NCI-H774 (cell line): ENCODE measurements at places on chromosomes 3 and 15.

DNA sequence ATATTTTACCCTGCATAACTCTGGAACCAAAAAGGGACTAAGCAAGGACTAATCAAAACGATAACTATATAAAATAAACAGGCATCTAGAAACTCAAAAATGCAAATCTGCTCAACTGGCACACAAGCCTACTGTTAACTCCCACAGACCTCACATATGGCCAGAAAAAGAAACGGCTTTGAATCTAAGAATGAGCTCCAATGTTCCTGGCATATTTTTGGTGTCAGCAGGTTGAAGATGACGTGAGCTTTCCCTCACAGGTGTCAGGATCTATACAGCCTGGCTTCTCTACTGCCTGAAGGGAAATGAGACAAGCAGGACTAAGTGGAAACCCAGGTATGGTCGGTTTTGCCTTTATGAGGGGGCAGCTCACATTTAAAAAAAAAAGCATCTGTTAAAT is 120.1 kb upstream of the SPATA12 start:
- DNase-seq = no peak

GRCh38 chr3:58190882-58191281 is 19.9 kb downstream of the DNASE1L3 start:
- no peak for DNase-seq

DNA sequence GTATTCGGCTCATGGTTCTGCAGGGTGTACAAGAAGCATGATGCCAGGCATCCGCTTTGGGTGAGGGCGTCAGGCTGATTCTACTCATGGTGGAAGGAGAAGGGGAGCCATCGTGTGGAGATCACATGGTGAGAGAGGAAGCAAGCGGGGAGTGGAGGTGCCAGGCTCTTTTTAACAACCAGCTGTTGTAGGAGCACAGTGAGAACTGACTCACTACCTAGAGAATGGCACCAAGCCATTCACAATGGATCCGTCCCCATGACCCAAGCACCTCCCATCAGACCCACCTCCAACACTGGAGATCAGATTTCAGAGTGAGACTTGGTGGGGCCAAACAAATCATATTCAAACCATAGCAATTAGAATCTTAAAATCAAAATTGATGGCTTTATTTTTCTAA is 259.8 kb upstream of the CTDSPL start:
- DNase-seq = no peak

- DNase-seq = no peak
These were observed 16.1 kb downstream of the AMOTL2 start for GRCh38 chr3:134357914-134358811.

GRCh38 chr3:37935290-37935668 is 55.3 kb upstream of the VILL start:
- DNase-seq = no peak

GRCh38 chr3:58204720-58205119 is 6.1 kb downstream of the DNASE1L3 start:
- no peak for DNase-seq

DNA sequence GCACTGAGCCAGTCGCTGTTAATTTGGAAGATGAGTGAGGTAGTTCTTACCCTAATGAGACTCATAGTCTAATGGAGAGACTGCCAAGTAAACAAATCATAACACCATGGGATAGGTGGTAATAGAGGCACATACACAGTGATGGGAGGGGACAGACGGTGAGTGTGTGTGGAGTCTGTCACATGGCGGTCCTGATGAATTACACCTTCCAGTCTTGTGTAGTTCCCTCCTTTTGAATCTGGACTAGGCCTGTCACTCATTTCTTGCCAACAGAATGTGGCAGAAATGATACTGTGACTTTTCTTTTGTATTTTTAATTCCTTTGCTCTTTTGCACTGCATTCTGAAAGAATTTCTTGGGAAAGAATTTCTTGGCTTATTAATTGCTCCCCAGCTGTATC is 78.1 kb downstream of the NR1D2 start:
- peak; percentile 4 for DNase-seq

DNA sequence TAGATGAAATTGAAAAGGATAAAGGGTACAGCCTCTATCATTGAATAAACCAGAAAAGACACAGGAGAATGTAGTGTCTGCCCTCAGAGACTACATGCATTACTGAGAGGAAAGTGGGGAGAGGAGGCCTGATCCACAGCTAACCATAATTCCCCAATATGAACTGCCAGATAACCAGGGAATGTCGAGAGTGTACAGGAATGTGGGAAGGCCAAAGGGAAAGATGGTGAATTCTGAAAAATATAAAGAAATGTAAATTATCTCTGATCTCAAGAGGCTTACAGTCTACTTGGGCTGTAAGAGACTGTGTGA is 22.3 kb downstream of the MYO1E start:
- DNase-seq = no peak

DNA sequence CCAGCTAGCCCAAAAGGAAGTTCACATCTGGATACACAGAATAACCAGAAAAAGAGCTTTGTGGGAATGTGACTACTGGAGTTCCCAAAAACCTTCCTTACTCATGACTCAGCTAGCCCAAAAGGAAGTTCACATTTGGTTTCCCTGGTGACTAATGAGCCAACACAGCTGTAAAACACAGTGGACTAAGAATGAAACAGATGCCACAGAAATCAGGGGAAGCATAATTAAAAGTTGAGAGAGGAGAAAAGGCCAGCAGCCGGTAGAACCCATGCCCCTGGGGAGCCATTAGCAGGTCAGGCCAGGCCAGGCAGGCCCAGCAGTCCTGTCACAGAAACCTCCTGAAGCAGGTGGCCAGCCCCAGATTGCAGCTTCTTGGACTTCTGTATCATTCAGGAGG is 130.3 kb downstream of the GHSR start:
- DNase-seq = peak; percentile 36

DNA sequence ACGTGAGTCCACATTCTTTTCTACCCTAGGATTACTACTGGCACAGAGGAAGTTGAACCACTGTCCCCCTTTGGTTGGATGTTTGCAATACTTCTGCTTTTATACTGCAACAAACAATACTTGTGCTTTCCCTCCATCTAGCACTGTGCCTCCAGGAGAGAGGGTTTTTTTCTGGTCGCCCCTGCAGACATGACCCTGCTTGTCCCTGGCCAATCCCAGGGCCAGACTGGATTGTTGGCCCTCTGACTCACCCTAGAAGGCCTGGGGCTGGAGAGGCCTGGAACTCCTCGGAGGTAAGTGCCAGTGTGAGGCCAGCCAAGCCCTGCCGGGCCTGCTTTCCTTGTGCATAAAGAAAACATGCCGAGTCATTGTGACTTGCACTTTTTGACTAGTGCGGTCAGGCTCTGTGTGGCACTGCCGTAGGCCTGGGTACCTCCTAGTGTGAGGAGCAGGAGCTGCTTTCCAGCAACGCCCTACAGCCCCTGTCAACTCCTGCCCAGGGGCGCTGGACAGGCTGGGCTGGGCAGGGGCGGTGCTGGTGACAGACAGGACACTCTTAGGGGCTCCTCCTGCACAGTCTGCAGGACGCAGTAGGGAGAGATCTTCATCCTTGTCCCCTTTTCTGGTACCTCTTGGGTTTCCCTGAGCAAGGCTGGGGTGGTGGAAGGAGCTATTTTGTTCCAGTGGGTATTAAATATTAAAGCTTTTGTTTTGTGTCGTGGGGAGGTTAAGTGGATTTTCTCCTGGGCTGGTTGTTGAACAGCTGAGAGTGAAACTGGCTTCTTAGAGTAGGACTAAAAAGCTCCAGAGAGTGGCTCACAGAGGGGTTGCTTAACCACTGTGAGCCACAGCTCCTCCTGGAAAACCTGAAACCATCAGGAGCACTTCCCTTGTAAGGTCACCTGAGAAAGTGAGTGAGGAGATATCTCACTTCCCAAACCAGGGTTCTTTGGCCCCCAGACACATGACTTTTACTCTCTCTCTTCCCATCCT is 14.4 kb upstream of the TKT start:
- peak; percentile 37 for DNase-seq

DNA sequence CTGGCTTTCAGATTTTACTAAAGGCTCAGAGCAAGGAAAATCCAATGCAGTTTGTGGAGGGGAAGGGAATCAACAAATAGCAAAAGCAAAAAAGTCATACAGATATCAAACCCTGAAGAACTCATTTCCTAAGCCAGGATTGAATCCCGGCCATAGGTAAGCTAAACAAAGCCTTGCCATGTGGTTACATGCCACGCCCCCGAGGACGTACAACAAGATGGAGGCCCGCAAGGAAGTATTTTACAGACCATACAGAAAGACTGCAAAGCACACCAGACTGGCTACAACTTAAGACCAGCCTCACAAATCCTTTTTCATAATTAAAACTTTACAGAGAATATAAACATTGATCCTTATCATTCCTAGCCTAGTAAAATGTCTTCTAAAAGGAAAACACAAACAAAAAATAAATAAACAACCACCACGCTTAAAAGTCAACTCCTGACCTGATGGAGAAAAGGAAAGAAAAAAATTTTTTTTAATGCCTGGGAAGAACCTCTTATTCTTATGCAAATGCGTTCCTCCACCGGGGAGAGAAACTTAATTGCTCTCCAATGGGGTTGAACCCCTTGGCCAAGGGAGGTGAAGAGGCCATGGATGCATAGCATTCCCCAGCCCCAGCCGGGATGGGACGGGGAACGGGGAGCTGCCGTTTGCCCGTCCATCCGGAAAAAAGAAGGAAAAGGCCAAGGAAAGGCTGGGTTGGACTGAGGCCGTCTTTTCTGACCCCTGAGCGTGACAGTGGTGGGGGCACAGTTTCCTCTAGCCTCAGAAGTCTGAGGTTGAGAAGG is 39.3 kb downstream of the IL1RAP start:
- no peak for DNase-seq

DNA sequence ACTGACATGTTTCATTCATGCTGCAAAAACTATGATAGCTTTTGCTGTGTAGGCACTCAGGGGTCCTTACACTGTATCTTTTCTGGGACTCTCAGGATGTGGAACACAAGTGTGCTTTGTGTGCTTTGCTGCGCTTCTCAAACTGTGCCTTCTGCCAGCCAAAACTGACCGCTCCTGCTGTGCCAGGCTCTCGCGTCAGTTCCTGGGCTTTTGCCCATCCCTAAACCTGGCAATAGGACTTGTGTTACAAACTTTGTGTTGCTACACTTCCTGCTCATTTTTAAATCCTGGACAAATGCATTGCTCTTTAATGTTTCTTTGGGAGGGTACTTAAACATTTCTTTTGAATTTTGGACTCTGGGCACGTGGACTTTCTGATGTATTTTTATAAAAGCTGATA is 60.3 kb downstream of the DIPK2A start:
- DNase-seq = no peak

DNA sequence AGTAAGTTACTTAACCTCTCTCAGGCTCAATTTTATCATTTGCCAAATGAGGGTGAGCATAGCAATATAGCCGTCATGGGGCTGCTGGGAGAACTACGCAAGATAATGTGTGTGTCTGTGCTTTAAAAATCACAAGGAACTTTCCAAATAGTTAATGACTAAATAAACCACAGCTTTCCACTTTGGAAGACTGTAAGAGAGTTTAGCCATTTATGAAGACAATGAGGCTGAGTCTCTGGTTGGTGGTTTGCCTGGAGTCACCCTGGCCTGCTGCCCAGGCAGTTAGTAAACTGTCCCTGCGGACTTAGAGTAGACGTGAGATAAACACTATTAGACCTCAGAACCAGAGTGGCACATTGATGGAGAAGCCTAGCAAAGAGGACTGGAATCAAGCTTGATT is 357.7 kb downstream of the CLSTN2 start:
- peak; percentile 6 for DNase-seq
